Globus pallidus (tissue), 1 donor: ENCODE measurements at places on chromosomes 5 and 9.
A peak's percentile ranks its signal among the peaks of the same experiment; 100 is the strongest.

DNA sequence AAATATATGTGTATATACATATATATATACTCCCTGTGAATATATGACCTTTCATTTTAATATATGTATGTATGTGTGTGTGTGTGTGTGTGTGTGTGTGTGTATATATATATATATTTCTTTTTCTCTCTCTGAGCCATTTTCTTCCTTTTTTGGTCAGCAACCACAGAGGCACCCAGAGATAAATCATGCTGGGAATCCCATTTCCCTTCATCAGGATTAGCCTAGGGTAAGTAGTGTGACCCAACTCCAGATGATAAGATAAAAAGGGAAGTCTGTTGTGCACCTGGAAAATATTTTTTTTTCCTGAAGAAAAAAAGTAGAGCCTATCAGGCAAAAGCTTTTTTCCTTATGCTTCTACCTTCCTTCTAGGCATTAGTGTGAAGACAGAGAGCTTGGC, 25.4 kb upstream of the SUB1 start:
- DNase-seq, result no peak

DNA sequence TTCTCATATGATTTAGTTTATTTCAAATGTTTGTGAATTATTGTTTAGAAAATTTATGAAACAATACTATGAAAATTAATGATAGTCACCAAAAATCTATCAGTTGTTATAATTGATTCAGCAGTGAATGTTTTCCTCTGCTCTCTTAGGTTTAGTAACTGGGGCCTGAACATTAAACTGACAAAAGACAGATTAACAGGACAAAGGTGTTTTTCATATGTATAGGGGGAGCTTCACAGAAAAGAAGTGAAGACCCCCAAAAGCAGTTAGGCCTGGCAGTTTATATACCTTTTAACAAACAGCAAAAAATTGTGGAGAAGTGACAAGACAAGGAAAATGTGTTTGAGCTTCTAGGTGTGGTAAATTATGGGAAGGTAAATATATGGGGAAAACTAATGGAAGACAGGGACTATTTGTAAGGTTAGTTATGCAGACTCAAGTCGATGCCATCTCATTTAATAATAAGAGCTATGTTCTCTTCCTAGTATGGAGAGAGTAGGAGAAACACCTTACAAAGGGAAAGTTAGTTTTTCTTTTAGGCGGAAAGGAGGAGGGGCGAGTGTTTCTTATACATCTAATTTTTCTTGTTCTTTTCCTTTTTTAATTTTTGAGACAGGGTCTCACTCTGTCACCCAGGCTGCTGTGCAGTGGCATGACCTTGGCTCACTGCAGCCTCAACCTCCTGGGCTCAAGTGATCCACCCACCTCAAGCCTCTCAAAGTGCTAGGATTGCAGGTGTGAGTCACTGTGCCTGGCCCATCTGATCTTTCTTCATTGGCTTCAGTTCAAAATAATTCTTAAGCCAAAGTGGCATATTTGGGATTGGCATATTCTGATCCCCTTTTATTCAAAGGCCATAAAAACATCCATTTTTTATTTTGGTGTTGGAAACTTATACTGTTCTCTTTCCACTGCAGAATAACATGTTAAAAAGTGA, 77.8 kb downstream of the C9orf153 start:
- no peak for DNase-seq

- DNase-seq, result no peak
Observed at GRCh38 chr5:54607006-54607405, 89.4 kb downstream of the SNX18 start.

GRCh38 chr5:139765409-139766217, 30.0 kb upstream of the PSD2 start:
- peak; percentile 81 for DNase-seq

- no peak for DNase-seq
Observed at GRCh38 chr5:74375271-74375670, 265.3 kb downstream of the ENC1 start.

GRCh38 chr5:149760854-149761187, 30.7 kb downstream of the PPARGC1B start:
- DNase-seq, result no peak

DNA sequence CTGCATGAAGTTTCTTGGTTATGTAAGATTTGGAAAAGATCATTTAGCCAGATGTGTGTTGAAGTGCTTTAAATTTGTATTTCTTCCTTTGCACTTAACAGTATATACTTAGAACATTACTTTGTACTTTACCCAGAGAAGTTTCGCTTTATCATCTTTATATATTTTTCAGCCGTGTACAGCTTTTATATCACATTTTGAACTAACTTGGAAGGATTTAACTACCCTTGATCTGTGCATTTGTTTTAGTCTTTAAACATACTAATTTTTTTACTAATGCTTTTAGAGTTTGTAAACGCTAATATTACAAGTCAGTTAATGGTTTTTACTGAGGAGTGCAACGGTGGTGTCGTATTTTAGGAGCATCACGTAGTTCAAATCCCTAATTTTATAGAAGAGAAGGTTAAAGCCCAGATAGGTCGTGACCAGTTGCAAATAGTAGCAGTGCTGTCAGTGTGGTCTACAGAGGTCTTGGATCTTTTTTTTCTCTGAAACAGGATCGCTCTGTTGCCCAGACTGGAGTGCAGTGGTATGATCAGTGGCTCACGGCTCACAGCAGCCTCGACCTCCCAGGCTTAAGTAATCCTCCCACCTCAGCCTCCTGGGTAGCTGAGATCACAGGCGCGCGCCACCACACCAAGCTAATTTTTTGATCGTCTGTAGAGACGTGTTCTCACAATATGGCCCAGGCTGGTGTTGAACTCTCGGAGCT, 2.0 kb downstream of the MATR3 start:
- no peak for DNase-seq

GRCh38 chr9:111994831-111995458, 98.3 kb downstream of the UGCG start:
- no peak for DNase-seq

GRCh38 chr5:31641575-31641974, 2.6 kb downstream of the PDZD2 start:
- no peak for DNase-seq

GRCh38 chr5:179614745-179615144, 8.7 kb downstream of the HNRNPH1 start:
- DNase-seq, result no peak

GRCh38 chr9:3458806-3459475, 66.9 kb downstream of the RFX3 start:
- DNase-seq, result no peak

DNA sequence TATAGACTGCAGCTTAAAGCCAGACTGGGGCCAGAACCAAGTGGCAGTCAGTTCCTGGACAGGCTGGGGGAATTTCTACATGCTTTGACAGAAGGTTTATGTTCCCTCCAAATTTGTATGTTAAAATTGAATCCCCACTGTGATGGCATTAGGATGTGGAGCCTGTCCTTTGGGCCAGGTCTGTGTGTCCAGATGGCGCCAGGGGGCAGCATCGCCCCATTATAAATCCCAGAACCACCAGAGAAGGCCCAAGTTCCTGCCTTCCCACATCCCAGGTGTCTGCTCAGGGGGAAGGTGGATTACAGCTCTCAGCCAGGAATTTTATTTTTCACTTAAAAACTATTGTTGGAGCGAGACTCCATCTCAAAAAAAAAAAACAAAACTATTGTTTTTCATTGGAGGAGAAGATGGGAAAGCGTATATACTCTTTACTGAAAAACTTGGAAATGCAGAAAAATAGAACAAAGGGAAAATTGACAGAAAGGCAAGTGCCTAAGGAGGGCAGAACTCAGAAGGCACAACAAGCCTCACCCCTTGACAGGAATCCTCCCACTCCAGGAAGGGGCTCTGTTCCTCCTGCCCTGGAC, 5.0 kb downstream of the IL3 start:
- peak; percentile 11 for DNase-seq

GRCh38 chr5:42944989-42945388, 95.1 kb downstream of the ANXA2R start:
- no peak for DNase-seq

DNA sequence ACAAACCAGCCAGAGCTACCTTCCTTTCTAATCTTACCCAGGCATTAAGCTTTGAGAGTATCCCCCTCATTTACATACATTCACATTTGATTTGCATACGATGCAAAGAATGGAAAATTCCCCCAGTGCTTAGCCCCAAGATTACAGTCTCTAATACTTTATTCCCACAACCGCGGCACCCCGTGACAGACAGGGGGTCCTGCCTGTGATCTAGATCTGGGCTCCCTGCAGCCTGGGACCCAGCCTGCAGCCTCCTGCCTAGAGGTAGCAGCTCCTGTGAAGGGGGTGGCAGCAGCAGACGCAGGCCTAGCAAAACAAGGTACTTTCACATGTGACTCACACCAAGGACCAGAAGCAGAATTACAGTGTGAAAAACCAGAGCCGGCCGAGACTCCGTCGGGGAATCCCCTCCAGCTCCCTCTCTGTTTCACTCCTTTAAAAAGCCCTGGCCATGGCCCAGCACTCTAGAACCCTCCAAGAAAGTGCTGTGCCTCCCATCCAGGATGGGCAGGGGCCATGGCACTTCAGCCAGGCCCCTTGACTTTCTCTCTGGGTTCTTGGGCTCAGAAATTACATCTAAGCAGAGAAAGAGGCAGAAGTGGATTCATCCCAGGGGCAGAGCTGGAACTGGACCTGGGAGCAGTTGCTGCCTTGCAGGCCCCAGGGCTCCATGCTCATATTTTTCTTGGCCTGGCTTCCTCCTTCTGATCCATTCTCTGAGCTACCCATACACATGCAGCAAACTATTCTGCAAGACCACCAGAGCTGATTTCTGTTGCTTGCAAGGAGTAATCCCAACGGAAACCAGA, 14.0 kb upstream of the TCF7 start:
- DNase-seq, result no peak

GRCh38 chr5:68458416-68459021, 243.0 kb downstream of the PIK3R1 start:
- no peak for DNase-seq

DNA sequence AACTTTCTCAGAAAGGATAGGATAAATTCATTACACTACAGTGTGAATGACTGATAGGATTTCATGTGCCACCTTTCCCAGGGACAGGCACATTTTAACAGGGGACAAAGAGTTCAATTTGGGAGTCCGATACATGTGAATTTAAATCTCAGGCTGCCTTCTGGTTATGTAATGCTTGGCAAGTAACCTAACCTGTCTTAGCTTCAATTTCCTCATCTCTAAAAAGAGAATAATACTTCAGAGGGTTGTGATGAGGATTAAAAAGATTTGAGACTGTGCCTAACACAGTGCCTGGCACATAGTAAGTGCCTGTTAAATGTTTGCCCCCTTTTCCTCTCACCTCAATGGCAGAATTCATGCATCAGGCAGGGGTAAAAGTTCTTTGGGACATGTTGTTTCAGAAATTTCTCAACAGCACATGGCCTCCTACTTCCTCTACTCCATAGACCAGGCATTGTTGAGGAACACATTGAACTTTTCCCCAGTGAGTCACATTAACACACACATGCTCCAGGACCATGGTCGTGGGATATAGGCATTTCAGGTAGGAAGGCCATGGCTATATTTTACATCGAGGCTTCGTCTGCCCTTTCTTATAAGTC, 94.6 kb upstream of the EGFLAM start:
- DNase-seq, result no peak

- no peak for DNase-seq
Observed at GRCh38 chr5:22033066-22033465, 820.1 kb downstream of the CDH12 start.

GRCh38 chr5:111556501-111556900, 44.2 kb upstream of the STARD4 start:
- no peak for DNase-seq

- DNase-seq, result no peak
Observed at GRCh38 chr5:179768326-179769085, 25.3 kb upstream of the LTC4S start.

DNA sequence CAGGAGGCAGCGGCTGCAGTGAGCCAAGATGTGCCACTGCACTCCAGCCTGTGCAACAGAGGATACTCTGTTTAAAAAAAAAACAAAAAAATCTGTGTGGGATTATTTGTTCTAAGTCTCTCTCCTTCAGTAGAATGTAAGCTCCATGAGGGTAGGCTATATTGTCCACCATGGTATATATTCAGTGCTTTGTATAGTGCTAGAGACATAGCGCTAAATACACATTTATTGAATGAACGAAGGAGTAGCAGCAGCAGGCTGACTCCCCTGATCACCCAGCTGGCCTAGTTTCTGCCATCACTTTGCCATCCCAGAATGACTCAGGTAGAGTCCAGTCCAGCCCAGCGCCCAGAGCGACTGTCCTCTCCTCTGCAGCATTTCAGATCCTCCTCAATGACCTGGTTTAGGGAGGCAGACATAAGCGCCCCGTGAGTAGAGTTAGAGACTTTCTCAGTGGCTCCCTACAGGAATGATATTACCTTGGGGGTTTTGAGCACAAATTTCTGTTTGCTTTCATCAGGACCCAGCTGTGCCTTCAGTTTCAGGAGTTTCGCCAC, 716 bp downstream of the HARS1 start:
- no peak for DNase-seq

- no peak for DNase-seq
Observed at GRCh38 chr5:84752780-84753179, 368.1 kb upstream of the EDIL3 start.

DNA sequence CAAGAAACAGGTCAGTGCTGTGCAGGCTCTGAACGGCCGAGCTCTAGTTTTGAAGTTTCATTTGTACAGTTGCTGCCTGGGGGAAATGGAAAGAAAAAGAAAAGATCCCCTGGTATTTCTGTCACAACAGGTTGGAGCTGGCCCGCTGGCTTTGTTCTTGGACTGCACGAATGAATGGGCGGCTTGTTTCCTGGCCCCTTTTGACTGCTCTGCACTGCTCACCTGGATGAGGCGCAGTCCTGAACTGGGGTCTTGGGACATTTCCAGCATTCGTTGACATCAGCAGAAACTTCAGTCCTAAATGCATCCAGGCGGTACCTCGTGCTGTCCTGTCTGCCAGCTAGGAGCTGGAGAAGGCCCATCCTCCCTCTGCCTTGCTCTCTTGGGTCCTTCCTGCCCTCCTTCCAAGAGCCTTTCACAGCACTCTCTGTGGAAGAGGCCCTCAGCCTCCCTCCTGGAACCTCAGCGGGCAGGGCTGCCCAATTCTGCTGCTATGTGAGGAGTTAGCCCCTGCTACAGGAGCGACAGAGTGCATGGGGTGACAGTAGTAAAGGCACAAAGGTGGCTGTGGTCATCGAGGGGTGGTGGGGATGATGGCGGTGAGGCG, 189.2 kb downstream of the FSTL4 start:
- DNase-seq, result no peak

DNA sequence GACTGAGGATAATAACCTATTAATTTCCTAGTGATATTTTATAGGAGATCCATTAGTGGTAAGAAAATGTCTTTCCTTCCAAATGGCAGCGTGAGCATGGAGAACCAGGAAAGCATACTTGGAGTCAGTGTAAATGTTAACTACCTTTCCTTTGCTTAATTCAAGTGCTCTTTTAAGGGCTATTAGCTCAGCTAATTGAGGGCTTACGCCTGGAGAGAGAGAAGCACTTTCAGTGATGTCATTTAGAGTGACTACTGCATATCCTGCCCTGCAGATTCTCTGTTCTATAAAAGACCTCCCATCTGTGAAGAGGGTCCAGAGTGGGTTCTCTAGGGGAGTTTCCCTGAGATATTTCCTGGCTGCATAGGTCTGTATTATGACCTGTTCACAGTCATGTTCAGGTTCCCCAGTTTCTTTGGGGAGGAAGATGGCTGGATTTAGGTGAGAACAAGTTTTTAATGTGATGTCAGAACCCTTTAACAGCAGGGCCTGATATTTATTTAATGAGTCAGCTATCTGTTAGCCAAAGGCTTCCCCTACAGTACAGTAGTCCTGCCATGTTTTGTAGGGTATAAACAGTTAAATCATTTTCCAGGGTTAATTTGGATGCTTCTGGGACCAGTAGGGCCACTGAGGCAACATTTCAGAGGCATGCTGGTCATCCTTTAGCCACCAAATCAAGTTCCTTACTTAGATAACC, 89.6 kb downstream of the TRIM36 start:
- no peak for DNase-seq

- no peak for DNase-seq
Observed at GRCh38 chr5:109601736-109602135, 88.0 kb upstream of the MAN2A1 start.
